ENCODE measurements at places on chromosomes 7 and 10.

DNA sequence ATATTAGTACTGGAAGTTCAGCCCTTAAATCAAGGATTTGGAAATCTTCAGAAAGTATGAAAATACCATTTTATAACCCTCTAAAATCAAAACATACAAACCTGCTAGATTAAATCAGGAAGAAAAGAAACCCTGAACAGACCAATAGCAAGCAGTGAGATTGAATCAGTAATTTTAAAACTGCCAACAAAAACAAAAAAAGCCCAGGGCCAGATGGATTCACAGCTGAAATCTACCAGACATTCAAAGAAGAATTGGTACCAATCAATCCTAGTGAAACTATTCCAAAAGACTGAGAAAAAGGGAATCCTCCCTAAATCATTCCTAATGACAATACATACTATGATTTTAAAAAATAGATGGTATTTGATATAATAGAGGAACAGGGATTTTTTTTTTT, 70.1 kb downstream of the MCU start:
- no peak for ATAC-seq

- ATAC-seq, result no peak
Observed at GRCh38 chr7:74632505-74632904, 25.0 kb upstream of the GTF2I start.

- ATAC-seq, result no peak
Observed at GRCh38 chr10:75261813-75262705, 26.3 kb upstream of the COMTD1 start.

- ATAC-seq, result no peak
Observed at GRCh38 chr10:104589871-104590270, 51.2 kb upstream of the SORCS3 start.

- no peak for ATAC-seq
Observed at GRCh38 chr7:115654384-115655214, 376.0 kb downstream of the TFEC start.

DNA sequence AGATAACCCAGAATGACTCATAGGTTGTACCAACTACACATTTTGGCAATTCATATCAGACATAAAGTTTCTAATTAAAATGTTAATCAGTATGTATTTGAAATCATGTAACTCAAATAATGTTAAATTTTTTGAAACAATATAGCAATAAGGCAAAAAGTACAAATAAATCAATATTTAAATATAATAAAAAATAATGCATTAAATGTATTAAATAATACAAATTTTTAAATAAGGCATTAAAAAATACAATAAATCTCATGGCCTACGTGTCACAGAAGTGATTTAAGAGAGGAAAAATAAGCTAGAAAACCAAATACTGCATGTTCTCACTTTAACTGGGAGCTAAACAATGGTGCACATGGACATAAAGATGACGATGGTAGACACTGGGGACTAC, 9.1 kb downstream of the PON2 start:
- ATAC-seq, result no peak

GRCh38 chr10:128606055-128606454, 479.8 kb upstream of the MKI67 start:
- no peak for ATAC-seq

GRCh38 chr7:18132811-18133210, 105.2 kb upstream of the PRPS1L1 start:
- ATAC-seq, result no peak

GRCh38 chr7:87475359-87476178, at the start of gene ABCB4:
TSS of gene ABCB4 (minus strand) at chr7:87475680. CDS start at chr7:87475465, 215 bp downstream.
- peak; percentile 68 for ATAC-seq

DNA sequence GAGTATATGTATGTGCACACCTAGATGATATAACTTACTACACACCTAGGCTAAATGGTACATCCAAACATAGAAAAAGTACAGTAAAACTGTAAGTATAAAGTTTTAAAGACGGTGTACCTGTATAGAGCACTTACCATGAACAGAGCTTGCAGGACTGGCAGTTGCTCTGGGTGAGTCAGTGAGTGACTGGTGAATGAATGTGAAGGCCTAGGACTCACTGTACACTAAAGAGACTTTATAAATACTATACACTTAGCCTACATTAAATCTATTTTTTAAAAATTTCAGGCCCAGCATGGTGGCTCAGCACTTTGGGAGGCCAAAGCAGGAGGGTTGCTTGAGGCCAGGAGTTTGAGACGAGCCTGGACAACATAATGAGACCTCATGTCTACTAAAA, 195.3 kb downstream of the FZD1 start:
- no peak for ATAC-seq

DNA sequence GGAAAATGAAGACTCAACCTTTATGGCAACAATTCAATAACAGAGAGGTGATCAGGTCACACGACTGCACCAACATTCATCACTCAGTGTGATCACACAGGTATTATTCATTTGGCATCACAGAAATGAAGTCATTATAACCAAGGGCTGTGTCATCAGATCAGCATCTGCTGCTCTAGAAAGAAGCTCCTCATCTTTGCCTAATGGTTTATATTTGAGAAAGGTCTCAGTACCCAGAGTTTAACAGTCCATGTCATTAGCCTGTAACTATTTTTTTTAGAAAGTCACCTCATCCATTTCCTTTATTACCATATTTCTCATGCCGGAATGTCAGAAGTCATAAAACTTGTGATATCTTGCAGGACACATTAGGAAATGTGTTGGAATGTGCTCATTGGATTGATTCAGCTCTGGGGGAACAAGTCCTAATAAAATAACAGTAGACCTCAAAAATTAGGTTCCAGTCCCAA, 45.1 kb upstream of the PRKG1 start:
- peak; percentile 56 for ATAC-seq

- ATAC-seq, result peak; percentile 88
Observed at GRCh38 chr10:101297901-101298486, 56.0 kb upstream of the BTRC start.

Data from motor neuron (in vitro differentiated cells).